ENCODE measurements at places on chromosomes 16 and 17.

DNA sequence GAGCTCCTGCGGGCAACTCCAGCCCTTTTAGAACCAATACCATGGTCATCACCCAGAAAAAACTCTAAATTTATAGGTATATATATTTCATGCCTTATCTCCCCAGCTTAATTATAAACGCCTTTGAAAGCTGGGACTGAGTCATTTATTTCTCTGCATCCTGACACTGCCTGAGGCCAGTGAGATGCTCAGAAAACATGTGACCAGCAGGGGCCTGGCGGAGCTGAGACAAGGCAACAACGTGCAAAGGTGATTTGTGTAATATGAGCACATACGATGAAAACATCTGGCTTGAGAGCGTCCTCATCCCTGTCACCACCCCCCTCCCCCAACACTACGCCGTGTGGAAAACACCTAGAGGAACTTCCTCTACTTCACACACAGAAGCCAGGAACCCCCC, 22.7 kb downstream of the NXN start:
- DNase-seq = no peak

- DNase-seq = peak; percentile 34
These were observed 30.8 kb downstream of the USP10 start for GRCh38 chr16:84730406-84731106.

- no peak for DNase-seq
These were observed 232.7 kb downstream of the MRTFB start for GRCh38 chr16:14303639-14304394.

DNA sequence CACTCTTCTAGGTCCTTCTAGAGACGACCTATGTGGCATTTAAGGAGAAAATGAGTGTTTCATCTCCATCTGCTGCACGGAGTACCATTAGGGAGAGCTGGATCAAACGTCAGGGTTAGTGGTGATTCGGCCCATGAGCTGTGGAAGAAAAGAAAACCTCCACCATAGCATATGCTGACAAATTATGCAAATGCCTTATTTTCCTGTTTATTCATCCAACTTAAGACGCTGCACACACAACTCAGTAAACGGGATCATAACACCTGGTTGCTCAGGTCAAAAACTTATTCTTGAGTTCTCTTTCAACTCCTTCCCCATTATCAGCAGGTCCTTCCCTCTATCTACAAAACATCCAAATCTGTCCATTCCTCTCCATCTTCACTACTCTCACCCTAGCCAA, 1.3 kb upstream of the MOSMO start:
- no peak for DNase-seq

DNA sequence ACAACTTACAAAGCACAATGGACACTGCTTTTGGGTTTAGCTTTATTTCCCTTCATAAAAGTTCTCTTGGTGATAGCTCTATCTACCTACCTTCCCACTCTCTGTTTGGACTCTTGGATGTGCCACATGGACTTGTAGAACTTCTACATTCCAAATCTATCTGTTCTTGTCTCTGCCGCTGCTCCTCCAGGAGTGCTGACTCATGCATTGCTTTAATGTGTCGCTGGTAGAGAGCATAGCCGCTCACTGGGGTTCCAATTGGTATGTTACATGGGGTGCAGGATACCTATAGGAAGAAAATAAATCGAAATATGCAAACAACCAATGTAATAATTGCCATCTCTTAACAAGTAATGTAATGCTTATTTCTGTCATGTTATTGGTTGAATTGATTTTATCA, 92.1 kb downstream of the TTC19 start:
- DNase-seq = no peak

All from KG1 (cell line).